ENCODE measurements at places on chromosomes 6 and 20.

DNA sequence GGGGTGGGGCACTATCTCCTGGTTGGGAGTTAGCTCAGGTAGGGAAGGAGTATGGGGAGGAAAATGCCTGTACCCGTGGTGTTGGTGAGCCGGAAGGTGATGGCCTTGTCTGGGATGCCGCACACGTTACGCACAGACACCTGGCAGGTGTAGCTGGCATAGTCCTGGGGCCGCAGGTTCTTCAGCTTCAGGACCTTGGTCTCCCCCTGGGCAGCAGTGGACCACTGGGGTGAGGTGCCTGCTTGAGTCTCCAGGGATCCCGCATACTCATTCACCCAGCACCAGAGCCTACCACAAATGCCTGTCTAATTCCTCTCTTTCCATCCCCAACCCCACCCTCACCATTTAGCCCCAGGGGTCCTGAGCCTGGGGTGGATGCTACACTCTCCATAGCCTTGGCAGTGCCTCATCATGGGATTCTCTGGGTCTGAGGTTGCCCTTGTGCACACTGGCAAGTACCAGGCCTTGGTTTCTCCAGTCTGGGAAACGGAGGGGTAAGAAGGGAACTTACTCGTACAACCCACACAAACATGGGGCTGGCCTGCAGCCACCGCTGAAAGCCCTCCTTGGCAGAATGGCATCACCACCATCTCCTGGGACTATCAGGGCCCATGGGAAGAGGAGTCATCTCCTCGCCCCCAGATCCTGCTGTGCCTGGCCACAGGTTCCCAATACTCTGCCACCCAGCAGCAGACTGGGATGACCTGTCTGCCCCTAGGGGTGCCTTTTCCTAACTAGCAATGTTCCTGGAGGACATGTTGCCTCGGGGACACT lies 42.8 kb downstream of the MDGA1 start:
- DNase-seq: no peak

GRCh38 chr20:32495217-32495565 lies 89.9 kb downstream of the NOL4L start:
- DNase-seq: no peak

DNA sequence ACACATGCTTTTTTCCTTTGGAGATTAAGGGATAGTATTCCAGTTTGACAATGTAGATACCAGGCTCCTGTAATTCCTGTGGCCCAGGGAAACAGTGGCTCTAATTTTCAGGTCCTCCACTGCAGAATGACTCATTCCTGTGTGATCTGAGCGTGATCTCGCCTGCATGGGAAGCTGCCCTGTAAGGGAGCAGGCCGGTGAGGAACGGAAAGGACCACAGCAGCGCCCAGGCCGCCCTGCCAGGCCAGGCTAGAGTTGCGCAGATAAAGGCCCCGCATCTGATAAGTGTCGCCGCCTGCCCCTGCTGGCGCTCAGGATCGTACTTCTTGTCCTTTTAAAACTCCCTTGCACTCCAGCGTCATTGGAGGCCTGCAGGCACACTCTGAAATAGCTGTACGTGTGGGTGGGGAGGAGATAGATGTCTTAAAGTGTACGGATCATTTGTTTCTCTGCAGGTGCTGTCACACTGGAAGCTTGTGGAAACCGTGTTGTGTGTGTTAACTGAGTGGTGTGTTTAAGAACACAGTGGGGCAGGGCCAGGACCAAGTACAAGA lies 60.7 kb downstream of the SYNJ2 start:
- DNase-seq: no peak

DNA sequence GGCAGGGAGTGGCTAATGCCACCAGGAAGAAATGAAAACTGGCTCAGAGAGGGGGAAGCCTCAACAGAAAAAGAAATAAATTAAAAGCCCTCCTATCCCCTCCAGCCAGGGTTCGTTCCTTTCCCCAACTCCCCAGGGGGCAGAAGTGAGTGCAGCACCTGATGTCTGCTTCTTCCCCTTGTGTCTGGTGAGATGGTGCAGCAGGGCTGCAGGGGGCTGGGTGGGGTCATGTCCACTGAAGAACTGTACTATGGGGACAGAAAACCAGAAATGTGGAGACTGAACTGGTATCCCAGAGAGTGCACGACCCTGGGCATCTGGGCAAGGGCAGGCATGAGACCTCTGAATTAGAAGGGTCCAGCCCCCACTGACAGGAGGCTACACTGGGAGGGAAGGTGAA lies 4.0 kb downstream of the EGFL8 start:
- no peak for DNase-seq

DNA sequence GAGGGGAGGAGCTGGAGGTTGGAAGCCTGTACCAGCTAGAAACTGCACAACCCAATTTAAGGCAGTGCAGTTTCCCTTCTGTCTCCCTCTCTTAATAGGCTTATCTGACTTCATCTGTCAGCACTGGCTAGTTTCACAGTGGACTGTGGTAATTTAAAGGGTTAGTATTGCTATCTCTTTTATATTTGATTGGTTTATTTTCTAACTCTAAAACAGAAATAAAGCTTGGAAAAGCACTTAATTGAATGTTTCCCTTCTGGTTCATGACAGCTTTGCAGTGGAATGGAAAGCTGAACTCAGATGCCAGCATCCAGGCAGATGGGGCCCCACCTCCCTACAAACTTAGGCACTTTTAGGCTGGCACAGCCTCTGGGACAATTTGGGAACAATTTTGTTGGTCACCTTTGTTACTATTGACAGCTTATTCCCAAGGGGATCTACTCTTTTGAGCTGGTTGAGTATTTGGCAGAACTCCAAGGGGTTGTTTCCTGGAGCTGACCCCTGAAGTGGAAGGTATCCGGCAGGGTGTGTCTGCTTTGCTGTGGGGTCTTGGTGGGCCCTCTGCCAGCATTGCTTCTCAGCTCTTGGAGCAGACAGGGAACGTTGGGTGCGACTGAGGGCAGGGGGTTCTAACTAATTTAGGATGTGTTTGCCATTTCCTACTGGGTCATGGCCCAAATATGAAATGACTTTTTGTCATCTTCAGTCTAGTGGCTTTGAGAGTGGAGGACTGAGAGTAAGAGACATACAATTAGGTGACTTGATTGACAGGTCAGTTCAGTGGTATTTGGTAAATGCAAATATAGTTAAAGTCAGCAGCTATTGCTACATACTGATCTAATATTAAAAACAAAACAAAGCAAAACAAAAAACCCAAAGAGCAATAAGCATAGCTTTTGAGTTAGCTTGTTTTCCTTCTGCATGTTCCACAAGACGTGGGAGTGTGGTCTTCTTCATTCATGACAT lies 9.3 kb downstream of the SH3BGRL2 start:
- DNase-seq: no peak

DNA sequence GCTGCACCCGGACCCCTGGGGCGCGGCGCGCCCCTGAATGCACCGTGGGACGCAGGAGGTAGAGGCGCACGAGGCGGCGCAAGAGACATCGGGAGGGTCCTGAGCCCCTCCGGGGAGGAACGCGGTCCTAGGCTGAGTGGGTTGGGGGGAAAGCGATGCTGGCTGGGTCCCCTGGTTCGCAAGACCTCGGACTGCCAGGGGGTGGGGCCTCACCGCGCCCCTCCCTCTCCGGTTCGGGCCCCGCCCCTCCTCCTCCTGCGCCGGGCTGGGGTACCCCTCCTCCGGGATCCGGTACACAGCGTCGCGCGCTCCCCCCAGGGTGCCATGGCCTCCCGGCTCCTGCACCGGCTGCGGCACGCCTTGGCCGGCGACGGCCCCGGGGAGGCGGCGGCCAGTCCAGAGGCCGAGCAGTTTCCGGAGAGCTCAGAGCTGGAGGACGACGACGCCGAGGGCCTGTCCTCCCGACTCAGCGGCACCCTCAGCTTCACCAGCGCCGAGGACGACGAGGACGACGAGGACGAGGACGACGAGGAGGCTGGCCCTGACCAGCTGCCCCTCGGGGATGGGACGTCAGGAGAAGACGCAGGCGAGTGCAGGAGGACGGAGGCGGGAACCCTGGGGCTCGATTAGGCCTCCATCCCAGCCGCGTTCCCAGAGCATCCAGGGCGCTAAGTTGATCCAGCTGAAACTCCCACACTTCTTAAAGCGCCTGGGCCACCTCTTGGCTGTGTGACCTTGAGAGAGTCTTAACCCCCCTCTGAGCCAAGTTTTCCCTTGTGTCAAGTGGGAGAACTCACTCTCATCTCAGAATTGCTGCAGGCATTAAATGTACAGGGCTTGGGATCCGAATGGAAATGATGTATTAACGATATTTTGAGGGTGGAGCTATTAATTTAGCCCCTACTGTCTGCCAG lies 541 bp downstream of the SNX21 start:
- DNase-seq: peak; percentile 50

GRCh38 chr6:166520905-166521834 lies 65.3 kb downstream of the RAMACL start:
- DNase-seq: no peak

DNA sequence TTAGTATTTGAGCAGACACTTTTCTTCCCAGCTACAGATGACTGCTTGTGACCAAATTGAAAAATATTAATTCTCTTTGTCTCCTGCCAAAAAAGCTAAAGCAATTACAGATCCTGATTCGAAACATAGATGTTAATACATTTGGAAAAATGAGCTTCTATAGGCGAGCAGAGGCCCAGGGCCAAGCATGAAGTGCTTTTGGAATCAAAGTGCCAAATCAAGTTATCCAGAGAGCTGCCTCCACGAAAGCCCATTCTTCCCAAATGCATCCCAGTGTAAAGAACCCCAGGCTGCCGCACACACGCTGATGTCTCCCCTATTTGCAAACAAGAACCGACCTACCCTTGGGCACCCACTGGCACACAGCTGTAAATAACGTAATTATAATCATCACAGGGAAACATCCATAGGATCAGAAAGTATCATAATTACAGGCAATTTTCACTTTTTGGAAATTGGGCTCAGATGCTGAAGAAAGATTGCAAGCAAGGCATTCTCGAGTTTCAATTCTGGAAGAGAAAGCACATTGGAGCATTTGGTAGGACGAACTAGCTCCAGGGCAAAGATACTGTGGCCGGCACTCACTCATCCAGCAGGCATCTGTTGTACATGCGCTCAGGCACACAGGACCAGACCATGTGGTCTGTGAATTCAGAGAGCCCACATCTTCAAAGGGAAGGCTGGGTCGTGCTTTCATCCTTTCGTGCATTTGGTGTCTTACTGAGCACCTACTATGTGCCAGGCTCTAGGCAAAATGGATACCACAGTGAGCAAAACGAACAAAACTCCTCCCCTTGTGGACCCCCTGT lies 45.9 kb downstream of the BMP7 start:
- no peak for DNase-seq

- DNase-seq: no peak
Observed at GRCh38 chr20:43520074-43520630, 12.7 kb downstream of the L3MBTL1 start.

- DNase-seq: no peak
Observed at GRCh38 chr6:31547727-31548543, 527 bp downstream of the NFKBIL1 start.
